ENCODE measurements at places on chromosomes 2 and 18. TPM values are rescaled to one million over a fixed set of nuclear protein-coding genes. Genes with fewer than 3 reads are reported as not detected.

MSH2 gene
- total RNA-seq: 4.7 TPM

RAB6C gene
- total RNA-seq: not detected

NTSR2 gene
- not detected for total RNA-seq

RAD51AP2 gene
- 0.22 TPM for total RNA-seq

CCBE1 gene
- total RNA-seq: 3.1 TPM

ALLC gene
- 0.31 TPM for total RNA-seq

CCDC121 gene
- 1.7 TPM for total RNA-seq

TACR1 gene
- not detected for total RNA-seq

GNAL gene
- 0.19 TPM for total RNA-seq

GRCh38 chr2:157596992-157597681 is 31.5 kb downstream of the ACVR1C start:
- no peaks in the 10 kb centered on the region for H3K27me3 ChIP-seq
- no peak overlapping the region for H3K27ac ChIP-seq
- peak overlapping the region; percentile 44 for H3K4me3 ChIP-seq
- DNase-seq: peak; percentile 66
- no peaks in the 10 kb centered on the region for H3K4me1 ChIP-seq

DNA sequence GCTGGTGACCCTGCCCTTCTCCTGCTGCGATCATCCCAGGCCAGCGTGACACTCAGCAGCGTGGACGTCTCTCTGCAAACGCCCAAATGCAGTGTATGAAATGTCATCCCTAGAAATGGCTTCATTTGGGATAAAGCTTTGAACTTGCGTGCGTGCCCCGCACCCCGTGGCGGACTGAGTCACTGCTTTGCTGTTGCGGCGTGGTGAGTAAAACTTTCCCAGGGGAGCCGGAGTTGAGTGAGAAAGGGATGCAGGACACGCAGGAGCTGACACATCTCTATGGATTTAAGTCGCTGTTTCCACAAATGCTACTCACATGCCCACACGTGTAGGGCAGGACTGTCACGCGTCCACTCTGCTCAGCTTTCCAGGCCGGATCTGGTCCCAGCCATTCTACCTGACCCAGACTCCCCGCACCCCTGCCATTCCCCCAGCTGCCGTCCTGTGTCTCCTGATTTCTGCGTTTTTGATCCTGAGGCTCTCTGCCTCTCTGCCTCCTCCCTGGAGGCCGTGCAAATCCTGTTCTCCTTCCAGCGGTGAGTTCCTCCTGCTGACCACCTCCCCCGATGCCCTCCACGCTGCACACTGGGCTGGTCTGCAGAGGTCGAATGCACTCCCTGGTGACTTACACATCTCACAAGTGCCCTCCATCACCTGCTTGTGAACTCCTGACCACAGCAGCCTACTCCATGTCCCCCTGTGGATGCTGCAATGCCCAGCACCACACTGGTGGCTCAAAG is 88.9 kb downstream of the MBP start:
- H3K27me3 ChIP-seq: no peaks in the 10 kb centered on the region
- no peak overlapping the region for H3K4me3 ChIP-seq
- H3K36me3 ChIP-seq: peaks cover 4% of the 10 kb centered on the region
- H3K4me1 ChIP-seq: no peaks in the 10 kb centered on the region

DNA sequence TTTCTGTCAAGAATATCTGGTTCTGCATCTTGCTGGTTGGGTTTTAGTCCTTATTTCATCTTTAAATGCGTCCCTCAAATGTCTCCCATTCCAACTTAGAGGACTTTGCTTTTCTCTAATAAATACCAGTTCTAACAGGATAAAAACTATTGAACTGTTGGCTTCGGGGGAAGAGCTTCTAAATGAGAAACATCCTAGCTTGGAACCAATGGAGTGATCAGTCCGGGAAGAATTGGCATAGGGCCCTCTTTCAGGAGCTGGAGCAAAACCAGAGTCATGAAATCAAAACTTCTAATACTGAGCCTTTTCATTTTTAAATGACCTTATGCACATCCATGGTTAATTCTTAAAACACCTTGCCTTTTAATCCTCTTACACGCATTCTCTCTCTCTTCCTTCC is 401.6 kb upstream of the SMIM21 start:
- no peak overlapping the region for H3K27ac ChIP-seq
- DNase-seq: no peak
- no peaks in the 10 kb centered on the region for H3K4me1 ChIP-seq

GRCh38 chr2:25690058-25690457 is 16.7 kb upstream of the DTNB start:
- no peaks in the 10 kb centered on the region for H3K36me3 ChIP-seq
- no peaks in the 10 kb centered on the region for H3K27me3 ChIP-seq

- H3K27ac ChIP-seq: no peak overlapping the region
- H3K27me3 ChIP-seq: no peaks in the 10 kb centered on the region
- no peaks in the 10 kb centered on the region for H3K4me1 ChIP-seq
- no peak overlapping the region for H3K4me3 ChIP-seq
- H3K36me3 ChIP-seq: no peaks in the 10 kb centered on the region
Measured at GRCh38 chr2:70010576-70011111, 49.2 kb upstream of the ASPRV1 start.

- no peak for DNase-seq
- no peaks in the 10 kb centered on the region for H3K36me3 ChIP-seq
- no peaks in the 10 kb centered on the region for H3K4me1 ChIP-seq
- no peak overlapping the region for H3K4me3 ChIP-seq
- no peaks in the 10 kb centered on the region for H3K27me3 ChIP-seq
- H3K27ac ChIP-seq: no peak overlapping the region
Measured at GRCh38 chr18:76335859-76336640, 159.0 kb downstream of the ZNF516 start.

DNA sequence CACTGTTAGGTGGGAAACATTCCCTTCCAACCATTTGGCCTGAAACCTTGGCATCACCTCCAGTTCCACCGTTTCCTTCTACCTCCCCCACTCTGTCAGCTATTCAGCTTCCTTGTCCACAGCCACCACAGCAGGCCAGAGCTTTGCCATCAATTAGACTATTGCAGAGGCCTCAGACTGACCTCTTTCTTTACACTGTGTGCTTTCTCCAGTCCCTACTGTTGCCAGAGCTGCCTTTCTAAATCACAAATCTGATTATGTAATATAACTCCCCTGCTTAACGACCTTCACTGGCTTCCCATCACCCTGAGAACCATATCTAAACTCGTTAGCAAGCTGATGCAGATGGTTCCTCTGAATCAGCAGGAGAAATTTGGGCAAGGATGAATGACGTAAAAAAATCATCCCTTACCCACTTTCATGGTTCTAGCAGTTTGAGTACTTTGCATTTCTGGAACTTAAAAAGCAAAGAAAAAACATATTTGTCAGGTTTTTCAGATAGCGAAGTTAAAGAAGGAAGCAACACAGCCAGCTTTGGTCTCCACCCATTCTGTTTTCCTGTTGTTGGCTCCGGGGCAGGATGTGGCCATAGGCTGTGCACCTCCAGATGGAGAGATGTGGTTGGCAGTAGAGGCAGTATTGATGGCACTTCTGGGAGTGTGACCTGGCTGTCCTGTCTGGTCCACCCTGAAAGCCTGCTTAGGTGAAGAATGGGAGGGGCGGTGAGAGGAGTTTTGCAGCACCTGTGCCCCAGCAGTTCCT is 422.1 kb downstream of the PARD3B start:
- H3K4me3 ChIP-seq: no peak overlapping the region
- H3K27me3 ChIP-seq: no peaks in the 10 kb centered on the region
- no peaks in the 10 kb centered on the region for H3K36me3 ChIP-seq
- no peaks in the 10 kb centered on the region for H3K4me1 ChIP-seq
- no peak overlapping the region for H3K27ac ChIP-seq
- no peak for DNase-seq

DNA sequence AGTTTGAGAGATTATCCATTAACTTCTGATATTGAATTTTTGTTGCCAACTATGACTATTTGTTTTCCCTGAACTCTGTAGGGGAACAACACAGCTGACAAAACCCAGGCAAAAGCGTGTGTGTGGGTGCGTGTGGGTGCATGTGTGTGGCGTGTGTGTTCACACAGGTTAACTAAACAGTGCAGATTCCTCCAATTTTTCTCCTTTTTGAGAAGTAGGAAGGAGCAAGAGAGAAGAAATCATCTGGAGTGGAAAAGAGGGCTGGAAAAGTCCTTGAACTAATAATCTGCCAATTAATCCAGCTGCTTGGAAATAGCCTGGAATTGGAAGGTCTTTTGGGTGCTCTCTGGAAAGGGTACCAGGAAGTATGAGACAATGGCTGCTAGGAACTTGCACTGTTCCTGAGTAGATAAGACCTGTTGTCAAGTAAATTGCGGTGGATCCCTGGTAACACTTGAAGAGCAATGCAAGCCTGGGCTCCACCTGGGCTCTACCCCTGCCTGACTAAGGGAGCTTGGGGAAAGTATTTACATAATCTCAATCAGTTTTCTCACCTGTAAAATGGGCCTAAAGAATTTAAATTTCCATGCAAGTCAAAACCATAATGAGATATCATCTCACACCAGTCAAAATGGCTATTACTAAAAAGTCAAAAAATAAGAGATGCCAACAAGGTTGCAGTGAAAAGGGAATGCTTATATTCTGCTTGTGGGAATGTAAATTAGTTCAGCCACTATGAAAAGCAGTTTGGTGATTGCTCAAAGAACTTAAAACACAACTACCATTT is 40.5 kb upstream of the IL1R1 start:
- peak overlapping the region; percentile 88 for H3K27ac ChIP-seq
- no peaks in the 10 kb centered on the region for H3K36me3 ChIP-seq
- H3K4me1 ChIP-seq: peaks cover 62% of the 10 kb centered on the region
- peak; percentile 83 for DNase-seq

DNA sequence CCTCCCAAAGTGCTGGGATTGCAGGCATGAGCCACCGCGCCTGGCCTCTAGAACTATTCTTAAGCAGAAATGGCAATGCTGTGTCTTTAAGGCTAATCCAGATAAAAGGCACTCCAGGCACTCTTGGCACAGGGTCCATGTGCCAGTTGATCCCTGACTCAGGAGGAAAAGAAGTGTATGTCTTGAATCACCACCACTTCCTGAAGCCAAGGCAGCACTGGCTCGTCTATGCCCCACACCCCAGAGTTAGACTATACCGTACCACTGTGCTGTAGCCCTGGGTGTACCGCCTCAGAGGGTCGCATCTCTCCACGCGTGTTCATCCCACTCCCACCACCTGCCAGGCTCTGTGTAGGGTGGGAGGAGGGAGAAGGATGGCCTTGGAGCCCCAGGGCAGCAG is 9.0 kb downstream of the TNFRSF11A start:
- DNase-seq: no peak
- no peaks in the 10 kb centered on the region for H3K27me3 ChIP-seq
- H3K4me1 ChIP-seq: no peaks in the 10 kb centered on the region
- no peak overlapping the region for H3K27ac ChIP-seq
- no peaks in the 10 kb centered on the region for H3K36me3 ChIP-seq
- no peak overlapping the region for H3K4me3 ChIP-seq

- no peak overlapping the region for H3K27ac ChIP-seq
- no peaks in the 10 kb centered on the region for H3K4me1 ChIP-seq
- H3K4me3 ChIP-seq: no peak overlapping the region
- no peaks in the 10 kb centered on the region for H3K27me3 ChIP-seq
Measured at GRCh38 chr2:10900216-10901109, 11.3 kb upstream of the KCNF1 start.

DNA sequence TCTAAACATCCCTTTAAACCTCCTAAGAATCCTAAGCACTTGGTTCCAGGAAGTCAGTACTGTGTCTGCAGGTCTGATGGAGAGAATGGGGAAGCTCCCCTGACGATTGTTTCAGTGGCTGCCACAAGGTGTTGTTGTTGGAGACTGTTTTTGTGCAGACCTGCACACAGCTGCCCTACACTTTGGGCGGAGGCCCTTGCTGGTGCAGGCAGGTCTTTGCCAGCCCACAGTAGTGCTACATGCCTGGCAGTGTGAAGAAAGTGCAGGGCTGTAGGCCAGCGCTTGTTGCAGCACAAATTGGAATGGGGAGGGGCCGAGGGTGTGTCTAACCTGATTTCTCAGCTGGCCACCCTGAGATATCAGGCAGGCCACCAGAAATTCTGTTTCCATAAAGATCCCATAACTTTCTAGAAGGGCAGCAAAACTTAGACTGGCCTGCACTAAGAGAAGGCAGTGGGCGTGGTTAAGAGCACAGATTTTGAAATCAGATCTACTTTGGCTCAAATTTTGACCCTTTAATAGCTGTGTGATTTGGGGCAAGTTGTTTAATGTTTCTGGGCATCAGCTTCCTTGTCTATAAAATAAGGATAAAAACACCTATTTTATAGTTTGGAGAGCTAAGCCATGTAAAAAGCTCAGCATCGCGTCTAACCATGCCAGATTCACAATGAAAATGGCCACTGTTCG is 83.7 kb upstream of the SLC1A4 start:
- no peaks in the 10 kb centered on the region for H3K27me3 ChIP-seq
- peak; percentile 75 for DNase-seq
- no peaks in the 10 kb centered on the region for H3K36me3 ChIP-seq
- no peak overlapping the region for H3K4me3 ChIP-seq

GRCh38 chr2:51165534-51166260 is 133.8 kb upstream of the NRXN1 start:
- no peak overlapping the region for H3K27ac ChIP-seq
- DNase-seq: no peak
- no peaks in the 10 kb centered on the region for H3K36me3 ChIP-seq
- no peaks in the 10 kb centered on the region for H3K27me3 ChIP-seq
- no peaks in the 10 kb centered on the region for H3K4me1 ChIP-seq
- no peak overlapping the region for H3K4me3 ChIP-seq

GRCh38 chr2:16824472-16824871 is 158.8 kb upstream of the CYRIA start:
- H3K4me3 ChIP-seq: no peak overlapping the region
- no peak for DNase-seq
- H3K27ac ChIP-seq: no peak overlapping the region
- H3K4me1 ChIP-seq: no peaks in the 10 kb centered on the region
- no peaks in the 10 kb centered on the region for H3K27me3 ChIP-seq

DNA sequence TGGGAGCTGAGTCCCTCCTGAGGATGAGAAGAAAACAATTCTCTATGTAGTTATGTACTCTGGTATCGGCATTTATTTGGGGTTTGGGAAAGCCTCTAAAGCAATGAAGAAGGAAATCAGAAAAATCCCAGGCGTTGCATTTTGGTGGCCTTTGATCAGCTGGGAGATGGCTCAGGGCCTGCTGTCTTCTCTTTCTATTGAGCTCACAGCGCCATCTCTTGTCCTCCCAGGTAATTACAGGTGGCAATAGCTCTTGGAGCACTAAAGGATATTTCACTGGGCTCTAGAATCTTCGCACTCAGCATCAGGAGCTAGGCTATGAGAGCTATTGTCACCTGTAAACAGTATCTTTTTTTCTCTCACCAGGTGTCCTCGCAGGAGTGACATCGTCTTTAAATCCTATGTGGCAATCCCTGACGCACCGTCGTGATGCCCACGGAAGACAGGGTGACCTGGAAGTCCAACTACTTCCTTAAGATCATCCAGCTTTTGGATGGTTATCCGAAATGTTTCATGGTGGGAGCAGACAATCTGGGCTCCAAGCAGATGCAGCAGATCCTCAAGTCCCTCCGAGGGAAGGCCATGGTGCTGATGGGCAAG is 76.1 kb upstream of the PMAIP1 start:
- no peaks in the 10 kb centered on the region for H3K4me1 ChIP-seq
- H3K27ac ChIP-seq: no peak overlapping the region
- no peaks in the 10 kb centered on the region for H3K27me3 ChIP-seq
